ENCODE measurements at places on chromosomes 13 and 19. TPM values are rescaled to one million over a fixed set of nuclear protein-coding genes. Genes with fewer than 3 reads are reported as not detected.
A peak's percentile ranks its signal among the peaks of the same experiment; 100 is the strongest.

SIGLEC10 gene
- polyA plus RNA-seq = 1.6 TPM

ADGRE2 gene
- polyA plus RNA-seq = 0.90 TPM

ZNF865 gene
- polyA plus RNA-seq = 6.9 TPM

KRTDAP gene
- not detected for polyA plus RNA-seq

ZNF626 gene
- 14.0 TPM for polyA plus RNA-seq

EDNRB gene
- 12.9 TPM for polyA plus RNA-seq

AMER2 gene
- polyA plus RNA-seq = 0.07 TPM

FPR3 gene
- 0.35 TPM for polyA plus RNA-seq

CRLF1 gene
- polyA plus RNA-seq = 35.1 TPM

C19orf44 gene
- polyA plus RNA-seq = 8.6 TPM

DNA sequence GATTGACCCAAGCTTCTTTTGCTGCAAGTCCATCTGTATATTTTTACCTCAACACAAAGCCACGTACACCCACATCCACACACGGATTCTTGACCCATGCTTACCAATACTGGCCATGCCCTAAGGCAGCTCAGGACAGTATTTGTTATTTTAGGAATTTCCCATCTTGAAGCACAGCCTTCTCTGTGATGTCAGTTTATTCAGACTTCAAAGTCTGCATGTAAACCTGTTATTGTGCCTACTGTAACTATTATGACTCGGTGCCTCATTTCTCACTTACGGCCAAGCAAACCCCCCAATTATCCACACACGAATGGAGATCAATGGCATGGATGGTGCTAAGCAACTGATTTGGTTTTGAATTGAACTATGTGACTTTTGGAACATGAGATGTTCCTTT, 17.5 kb downstream of the CLDN10 start:
- H3K36me3 ChIP-seq = no peaks in the 10 kb centered on the region
- H3K4me3 ChIP-seq = no peak overlapping the region
- H3K4me1 ChIP-seq = no peaks in the 10 kb centered on the region
- H3K27ac ChIP-seq = no peak overlapping the region

- H3K36me3 ChIP-seq = peaks cover 16% of the 10 kb centered on the region
- H3K27ac ChIP-seq = peak overlapping the region; percentile 38
- peaks cover 66% of the 10 kb centered on the region for H3K4me1 ChIP-seq
- H3K27me3 ChIP-seq = no peaks in the 10 kb centered on the region
- no peak for DNase-seq
- H3K4me3 ChIP-seq = no peak overlapping the region
Observed at GRCh38 chr13:114038211-114038613, 64.3 kb upstream of the C13orf46 start.

DNA sequence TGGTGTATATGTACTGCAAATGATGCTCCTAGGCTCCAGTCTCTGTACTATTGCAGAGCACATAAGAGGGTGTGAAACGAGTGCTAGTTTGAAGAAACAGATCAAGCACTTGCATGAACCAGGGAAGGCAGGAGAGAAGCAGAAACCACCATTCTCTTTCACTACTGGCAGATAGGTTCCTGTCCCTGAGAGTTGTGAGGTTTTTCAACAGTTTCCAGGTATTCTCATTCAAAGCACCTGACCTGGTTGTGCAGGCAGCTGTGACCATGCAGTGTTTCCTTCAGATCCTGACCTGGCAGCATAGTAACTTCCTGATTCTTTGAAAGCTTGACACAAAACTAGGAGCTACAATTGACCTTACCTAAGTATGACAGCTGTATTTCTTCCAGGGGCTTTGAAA, 164.9 kb downstream of the UFM1 start:
- H3K27me3 ChIP-seq = no peaks in the 10 kb centered on the region
- H3K4me3 ChIP-seq = no peak overlapping the region
- H3K4me1 ChIP-seq = no peaks in the 10 kb centered on the region
- DNase-seq = no peak
- no peaks in the 10 kb centered on the region for H3K36me3 ChIP-seq
- no peak overlapping the region for H3K27ac ChIP-seq

DNA sequence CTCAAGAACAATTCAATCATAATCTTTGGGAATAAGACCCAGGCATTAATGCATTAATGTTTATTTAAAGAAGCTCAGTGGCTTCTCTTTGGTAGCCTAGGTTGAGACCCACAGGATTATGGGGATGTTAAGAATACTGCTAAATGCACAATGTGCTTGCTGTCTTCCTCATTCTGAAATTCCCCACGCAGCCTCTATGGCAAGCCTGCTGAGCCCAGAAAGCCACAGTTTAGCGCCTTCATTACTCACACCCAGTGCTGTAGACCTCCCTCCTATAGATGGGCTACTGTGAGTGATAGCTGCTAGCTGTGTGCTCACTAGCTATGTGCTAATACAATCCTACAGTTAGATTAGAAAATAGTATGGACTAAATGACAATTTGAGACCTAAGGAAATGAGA, 90.6 kb downstream of the TNFSF13B start:
- DNase-seq = no peak
- H3K4me1 ChIP-seq = peaks cover 2% of the 10 kb centered on the region
- no peak overlapping the region for H3K27ac ChIP-seq
- no peaks in the 10 kb centered on the region for H3K27me3 ChIP-seq
- H3K36me3 ChIP-seq = no peaks in the 10 kb centered on the region

GRCh38 chr13:24050292-24050711, 110.2 kb upstream of the SPATA13 start:
- H3K27me3 ChIP-seq = no peaks in the 10 kb centered on the region
- no peaks in the 10 kb centered on the region for H3K36me3 ChIP-seq
- peaks cover 6% of the 10 kb centered on the region for H3K4me1 ChIP-seq
- H3K4me3 ChIP-seq = no peak overlapping the region
- DNase-seq = no peak
- H3K27ac ChIP-seq = no peak overlapping the region

DNA sequence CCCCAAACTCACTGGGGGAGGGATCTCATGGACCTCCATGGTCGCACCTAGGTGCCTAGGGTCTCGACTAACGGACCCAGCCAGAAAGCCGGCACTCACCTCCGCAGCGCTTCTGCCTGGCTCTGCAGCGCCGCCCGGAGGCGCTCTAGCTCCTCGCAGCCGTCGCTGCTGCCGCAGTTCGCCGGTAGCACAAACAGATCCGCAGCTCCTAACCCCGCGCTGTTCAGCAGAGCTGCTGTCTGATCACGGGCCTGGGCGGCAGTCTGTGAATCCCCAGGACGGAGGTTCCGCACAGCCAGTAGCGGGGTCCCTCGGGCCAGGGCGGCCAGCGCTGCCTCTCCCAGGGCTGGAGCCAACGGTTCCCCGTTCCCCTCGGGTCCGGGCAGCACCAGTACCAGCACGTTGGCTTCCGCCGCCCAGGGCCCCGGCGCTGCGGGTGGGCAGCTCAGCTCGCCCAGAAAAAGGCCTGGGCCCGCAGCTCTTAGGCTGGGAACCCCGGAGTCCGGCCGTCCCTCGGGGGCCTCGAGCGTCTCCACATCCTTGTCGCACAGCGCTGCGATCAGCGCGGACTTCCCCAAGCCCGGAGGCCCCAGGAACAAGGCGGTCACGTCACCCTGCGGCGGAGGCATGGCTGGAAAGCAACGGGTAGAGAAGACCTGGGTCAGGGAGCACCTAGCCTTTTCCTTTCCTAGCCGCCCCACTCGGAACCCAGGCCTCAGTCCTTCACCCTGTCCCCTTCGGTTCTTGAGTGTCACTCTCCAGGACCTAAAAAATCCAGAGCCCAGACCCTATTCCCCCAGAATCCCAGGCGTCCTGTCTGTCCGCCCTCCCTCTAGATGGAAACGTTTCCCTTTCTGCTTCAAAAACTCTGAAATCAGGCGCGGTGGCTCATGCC, 977 bp downstream of the IRGQ start:
- peak overlapping the region; percentile 81 for H3K4me3 ChIP-seq
- DNase-seq = peak; percentile 68
- H3K27me3 ChIP-seq = no peaks in the 10 kb centered on the region
- peaks cover 58% of the 10 kb centered on the region for H3K36me3 ChIP-seq
- peaks cover 34% of the 10 kb centered on the region for H3K4me1 ChIP-seq
- H3K27ac ChIP-seq = peak overlapping the region; percentile 97

GRCh38 chr13:71546881-71547280, 320.1 kb downstream of the DACH1 start:
- H3K4me3 ChIP-seq = no peak overlapping the region
- no peaks in the 10 kb centered on the region for H3K27me3 ChIP-seq
- no peaks in the 10 kb centered on the region for H3K36me3 ChIP-seq
- no peak overlapping the region for H3K27ac ChIP-seq
- DNase-seq = no peak
- no peaks in the 10 kb centered on the region for H3K4me1 ChIP-seq

DNA sequence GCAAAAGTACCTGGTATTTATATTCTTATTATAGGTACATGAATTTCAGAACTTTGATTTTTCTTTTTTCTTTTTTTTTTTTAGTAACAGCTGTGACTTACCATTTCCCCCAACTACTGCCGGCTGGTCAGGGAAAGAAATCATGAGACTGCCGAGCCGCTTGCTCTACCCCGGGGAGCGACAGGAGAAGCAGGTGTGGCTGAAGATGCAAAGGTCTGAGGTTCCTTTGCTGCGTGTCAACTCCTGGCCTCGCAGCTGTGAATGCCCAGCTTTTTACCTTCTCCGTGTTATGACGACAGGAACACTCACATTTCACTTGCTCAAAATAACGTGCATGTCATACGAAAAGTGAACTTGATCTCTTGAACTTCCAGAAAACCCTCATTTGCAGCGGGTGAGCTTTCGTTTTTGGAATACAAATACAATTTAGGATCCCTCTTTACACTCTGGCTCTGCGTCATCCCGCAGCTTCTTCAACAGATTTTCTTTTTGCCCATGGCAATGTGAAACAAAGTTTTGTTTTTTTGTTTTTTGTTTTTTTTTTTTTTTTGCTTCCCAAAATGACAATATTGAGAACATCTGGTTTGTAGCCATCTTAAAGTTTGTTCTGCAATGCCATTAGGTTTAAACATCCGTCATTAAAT, 117.9 kb downstream of the EFNB2 start:
- no peaks in the 10 kb centered on the region for H3K36me3 ChIP-seq
- H3K4me1 ChIP-seq = no peaks in the 10 kb centered on the region
- DNase-seq = peak; percentile 32
- H3K27me3 ChIP-seq = no peaks in the 10 kb centered on the region
- no peak overlapping the region for H3K27ac ChIP-seq
- H3K4me3 ChIP-seq = peak overlapping the region; percentile 6

DNA sequence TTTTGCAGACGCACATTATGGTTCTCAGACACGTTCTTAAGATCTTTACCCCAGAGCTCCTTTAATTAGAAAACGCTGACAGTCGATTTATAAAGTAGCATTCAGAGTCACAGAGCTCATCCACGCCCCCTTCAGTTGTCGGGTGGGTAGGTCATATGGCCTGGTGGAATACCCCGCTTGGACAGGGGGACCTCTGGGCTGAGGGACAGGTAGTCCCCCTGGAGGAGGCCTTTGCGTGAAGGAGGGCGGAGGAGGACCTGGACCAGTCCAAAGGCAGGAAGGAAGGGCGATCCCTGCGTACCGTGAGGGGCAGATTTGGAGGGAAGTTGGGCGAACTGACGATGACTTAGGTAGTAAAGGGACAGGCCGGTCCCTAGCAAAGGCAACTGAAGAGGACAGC, 20.5 kb downstream of the VASP start:
- H3K4me1 ChIP-seq = peaks cover 27% of the 10 kb centered on the region
- H3K36me3 ChIP-seq = peaks cover 49% of the 10 kb centered on the region
- peaks cover 26% of the 10 kb centered on the region for H3K27me3 ChIP-seq
- no peak for DNase-seq
- H3K27ac ChIP-seq = no peak overlapping the region

DNA sequence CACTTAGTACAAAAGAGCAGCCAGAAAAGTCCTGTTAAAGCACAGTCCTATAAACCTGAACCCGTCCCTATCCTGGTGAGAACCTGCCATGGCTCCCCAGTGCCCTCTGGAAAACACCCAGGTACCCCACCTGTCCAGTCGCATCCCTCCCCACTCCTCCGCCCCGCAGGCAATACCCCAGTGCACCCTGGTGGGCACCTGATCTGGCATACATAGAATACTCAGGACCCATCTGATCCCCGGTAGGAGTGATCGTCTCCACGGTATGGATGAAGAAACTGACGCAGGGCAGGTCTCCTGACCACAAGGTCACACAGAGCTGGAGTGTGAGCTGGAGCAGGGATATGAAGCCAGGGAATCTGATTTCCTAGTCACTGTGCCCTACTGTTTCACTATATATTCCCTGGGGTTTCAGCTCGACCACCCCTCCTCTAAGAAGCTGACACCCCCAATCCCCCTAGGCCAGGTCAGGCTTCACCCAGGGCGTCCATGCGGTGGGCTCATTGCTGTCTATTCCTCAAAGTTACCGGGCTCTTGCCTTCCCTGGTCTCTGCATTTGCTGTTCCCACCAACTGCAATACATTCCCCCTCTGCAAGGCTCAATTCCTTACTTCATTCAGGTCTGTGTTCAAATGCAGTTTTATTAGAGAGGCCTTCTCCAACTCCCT, 12.6 kb downstream of the FBXO46 start:
- H3K36me3 ChIP-seq = peaks cover 10% of the 10 kb centered on the region
- peak overlapping the region; percentile 31 for H3K4me3 ChIP-seq
- H3K27ac ChIP-seq = peak overlapping the region; percentile 95

DNA sequence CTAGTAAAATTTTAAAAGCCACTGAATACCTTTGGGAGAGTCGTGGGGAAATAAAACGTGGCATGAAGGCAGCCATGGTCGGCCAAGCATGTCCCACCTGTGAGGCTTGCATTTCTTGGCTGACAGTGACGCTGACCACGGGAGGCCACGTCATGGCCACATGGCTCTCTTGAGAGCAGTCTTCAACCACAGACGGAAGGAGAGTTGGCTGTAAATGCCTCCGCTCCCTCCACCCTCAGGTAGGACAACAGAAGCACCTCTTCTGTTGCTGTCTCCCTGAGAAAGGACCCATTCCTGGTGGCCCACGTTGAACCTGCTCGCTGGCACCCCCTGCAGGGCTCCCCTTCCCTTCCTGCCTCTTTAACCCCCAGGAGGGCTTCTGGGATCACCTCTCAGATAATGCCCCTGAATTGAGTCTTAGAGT, 10.6 kb upstream of the LRRC25 start:
- DNase-seq = no peak
- H3K36me3 ChIP-seq = no peaks in the 10 kb centered on the region
- H3K4me1 ChIP-seq = peaks cover 16% of the 10 kb centered on the region

GRCh38 chr13:73058432-73058735, 421 bp upstream of the KLF5 start:
- DNase-seq = no peak
- H3K4me1 ChIP-seq = no peaks in the 10 kb centered on the region
- H3K36me3 ChIP-seq = peaks cover 7% of the 10 kb centered on the region
- peak overlapping the region; percentile 71 for H3K4me3 ChIP-seq

GRCh38 chr19:42075364-42075615, 676 bp upstream of the ZNF574 start:
- H3K36me3 ChIP-seq = peaks cover 23% of the 10 kb centered on the region
- peak overlapping the region; percentile 99 for H3K27ac ChIP-seq
- H3K4me1 ChIP-seq = peaks cover 25% of the 10 kb centered on the region
- H3K27me3 ChIP-seq = peaks cover 2% of the 10 kb centered on the region
- DNase-seq = no peak

GRCh38 chr13:58729361-58729760, 1097.8 kb downstream of the PCDH17 start:
- H3K4me3 ChIP-seq = no peak overlapping the region
- no peaks in the 10 kb centered on the region for H3K36me3 ChIP-seq
- no peak overlapping the region for H3K27ac ChIP-seq
- DNase-seq = no peak
- no peaks in the 10 kb centered on the region for H3K4me1 ChIP-seq

GRCh38 chr19:41029524-41030432, 38.7 kb downstream of the CYP2B6 start:
- H3K27me3 ChIP-seq = peaks cover 9% of the 10 kb centered on the region
- no peak for DNase-seq
- H3K36me3 ChIP-seq = no peaks in the 10 kb centered on the region
- no peak overlapping the region for H3K27ac ChIP-seq

- H3K4me3 ChIP-seq = no peak overlapping the region
- H3K27ac ChIP-seq = no peak overlapping the region
- H3K27me3 ChIP-seq = no peaks in the 10 kb centered on the region
- no peak for DNase-seq
Observed at GRCh38 chr19:16938211-16938610, 49.4 kb downstream of the F2RL3 start.

Measured in muscle of leg (tissue), 16 donors.